CD8-positive, alpha-beta T cell (primary cell): ENCODE measurements at places on chromosomes 5 and 9. TPM values are rescaled to one million over a fixed set of nuclear protein-coding genes. Genes with fewer than 3 reads are reported as not detected.

DNA sequence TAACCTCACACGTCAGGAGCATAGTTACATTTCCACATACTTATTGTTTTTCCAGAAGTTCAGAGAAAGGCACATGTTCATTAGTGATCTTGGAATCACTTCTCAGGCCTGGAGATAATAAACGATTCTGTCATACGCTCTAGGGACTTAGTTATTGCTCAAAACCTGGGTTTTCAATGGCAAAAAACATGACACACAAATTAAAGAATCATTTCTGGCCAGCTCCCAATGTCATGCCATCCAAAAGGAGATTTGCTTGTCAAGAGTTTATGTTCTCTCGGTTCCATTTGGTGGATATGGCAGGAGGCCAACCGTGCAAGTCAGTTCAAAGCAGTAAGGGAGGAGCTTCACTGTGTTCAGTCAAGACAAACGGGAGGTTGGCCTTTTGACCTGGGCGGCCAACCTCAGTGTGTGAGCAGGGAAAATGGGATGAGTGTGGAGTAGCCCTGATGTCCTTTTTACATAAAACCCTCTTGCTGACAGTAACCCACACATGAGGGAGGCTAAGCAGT lies 123.4 kb downstream of the NXNL2 start:
- no peak for DNase-seq

DNA sequence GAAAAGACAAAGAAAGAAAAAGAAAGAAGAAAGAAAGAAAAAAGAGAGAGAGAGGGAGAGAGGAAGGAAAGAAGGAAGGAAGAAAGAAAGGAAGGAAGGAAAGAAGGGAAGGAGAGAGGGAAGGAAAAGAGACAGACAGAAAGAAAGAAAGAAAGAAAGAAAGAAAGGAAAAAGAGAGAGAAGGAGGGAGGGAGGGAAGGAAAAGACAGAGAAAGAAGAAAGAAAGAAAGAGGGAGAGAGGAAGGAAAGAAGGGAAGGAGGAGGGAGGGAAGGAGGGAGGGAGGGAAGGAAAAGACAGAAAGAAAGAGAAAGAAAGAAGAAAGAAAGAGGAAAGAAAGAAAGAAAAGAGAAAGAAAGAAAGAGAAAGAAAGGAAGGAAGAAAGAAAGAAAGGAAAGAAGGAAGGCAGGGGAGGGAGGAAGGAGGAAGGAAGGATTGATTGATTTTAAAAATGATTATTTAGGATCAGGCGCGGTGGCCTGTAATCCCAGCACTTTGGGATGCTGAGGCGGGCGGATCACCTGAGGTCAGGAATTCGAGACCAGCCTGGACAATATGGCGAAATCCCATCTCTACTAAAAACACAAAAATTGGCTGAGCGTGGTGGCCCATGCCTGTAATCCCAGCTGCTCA lies 23.3 kb upstream of the TOR1B start:
- DNase-seq: no peak

Gene CSNK1A1
- total RNA-seq: 213 TPM

Gene ZNF454
- total RNA-seq: not detected

Gene GLRA1
- total RNA-seq: not detected
